ENCODE measurements at places on chromosomes 3 and 15.

DNA sequence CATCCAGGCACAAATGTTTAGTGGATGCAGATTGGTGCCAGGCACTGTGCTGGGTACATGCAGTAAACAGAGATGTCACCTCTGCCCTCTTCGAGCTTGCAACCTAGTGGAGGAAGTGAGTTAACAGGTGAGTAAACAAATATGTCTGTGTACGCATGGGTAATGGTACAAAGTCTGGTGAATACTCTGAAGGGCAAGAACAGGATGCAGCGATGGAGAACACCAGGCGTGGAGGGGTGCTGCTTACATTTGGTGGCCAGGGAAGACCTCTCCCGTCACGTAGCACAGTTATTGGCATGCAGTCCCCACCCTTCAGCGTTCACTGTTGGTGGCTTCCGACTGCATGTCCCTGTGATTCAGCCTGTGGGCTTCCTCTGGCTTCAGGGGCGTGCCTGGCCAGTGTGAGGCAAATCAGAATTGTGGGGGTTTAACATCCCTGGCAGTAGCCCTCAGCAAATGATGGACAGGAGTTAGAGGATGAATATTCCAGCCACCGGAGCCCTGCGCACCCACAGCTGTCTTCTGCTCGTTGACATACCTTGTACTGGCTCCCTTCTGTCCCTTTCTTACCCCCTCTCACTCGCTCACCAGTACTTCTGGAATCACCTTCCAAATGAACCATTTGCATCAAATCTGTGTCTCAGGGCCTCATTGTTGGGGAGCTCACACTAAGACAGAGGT lies 9.1 kb upstream of the HDAC11 start:
- no peak for DNase-seq

DNA sequence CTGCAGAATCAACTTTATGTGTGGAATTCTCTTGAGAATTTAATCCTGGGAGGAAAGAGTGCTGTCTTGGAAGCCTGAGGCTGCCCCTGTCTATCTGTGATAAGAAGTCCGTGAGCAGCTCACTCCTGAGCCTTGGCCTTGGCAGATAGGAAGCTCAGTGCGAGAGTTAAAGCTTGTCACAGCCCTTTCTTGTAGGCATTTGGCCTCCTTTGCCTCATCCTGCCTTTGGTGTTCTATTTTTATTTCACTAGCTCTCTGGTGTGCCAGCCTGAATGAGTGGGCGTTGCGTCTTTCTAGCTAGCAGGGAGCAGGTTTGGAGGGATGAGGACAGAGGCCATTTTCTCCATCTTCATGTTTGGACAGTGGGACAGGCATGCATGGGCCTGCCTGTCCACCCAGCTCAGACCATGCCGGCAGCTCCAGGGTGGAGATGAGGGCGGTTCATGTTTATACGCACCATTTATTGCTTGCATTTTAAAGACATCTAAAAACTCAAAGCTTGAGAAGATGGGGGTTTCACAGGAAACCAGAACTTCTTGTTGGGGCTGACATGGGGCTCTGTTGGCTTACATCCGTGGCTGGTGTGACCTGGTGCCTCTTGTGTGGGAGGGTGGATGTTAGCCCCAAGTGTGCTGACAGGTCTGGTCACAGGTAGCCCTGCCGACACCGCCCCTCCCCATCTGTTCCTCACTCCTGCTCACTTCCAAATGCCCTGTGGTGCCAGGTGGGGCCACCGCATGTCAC lies 29.8 kb downstream of the IRAK2 start:
- DNase-seq = no peak

DNA sequence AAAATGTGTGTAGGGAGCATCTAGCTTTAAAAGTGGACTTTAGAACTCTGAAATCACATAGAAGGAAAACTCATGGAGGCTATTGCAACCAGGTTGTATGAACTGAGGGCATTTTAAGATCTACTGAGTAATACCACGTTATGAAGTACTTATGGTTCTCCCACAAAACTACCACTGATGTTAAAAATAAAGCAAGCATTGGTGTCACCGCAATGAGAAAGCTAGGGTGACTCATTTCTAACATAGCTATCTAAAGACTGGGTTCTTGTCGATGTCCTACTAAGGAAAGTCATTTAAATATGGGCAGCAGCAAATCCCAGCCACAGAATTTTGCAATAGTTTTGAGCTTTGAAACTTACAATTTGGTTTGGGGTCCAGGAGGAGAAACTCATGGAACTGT lies 584.8 kb downstream of the DIPK2A start:
- DNase-seq = no peak

GRCh38 chr3:100100425-100100824 lies 13.9 kb downstream of the FILIP1L start:
- DNase-seq = no peak

- DNase-seq = no peak
Measured at GRCh38 chr15:101256757-101257156, 4.9 kb upstream of the CHSY1 start.

DNA sequence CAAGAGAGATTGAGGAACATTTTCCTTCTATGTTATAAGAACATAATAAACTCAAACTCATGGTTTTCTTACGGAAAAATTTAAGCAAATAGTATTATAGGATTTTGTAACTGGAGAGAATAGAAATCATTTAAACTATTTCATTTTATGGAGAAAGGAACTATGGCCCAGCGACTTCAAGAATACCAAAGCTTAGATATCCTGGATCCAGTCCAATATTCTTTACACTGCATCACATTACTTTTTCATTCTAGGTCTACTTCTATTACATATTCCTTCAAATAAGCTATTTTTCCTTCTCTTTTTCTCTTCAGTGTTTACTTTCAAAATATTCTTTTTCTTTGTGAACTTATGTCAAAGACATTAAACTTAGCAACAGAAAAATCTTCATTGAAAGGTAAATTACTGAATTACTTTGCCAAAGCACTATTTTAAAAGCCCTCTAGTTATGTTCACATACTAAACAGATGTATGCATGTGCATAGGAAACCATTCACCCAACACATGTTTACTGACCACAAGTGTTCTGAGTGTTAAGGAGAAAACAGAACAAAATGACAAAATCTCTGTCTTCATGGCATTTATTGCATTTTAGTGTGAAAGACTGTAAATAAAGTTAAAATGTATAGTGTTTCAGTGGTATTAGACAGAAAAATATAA lies 20.4 kb downstream of the KPNA4 start:
- no peak for DNase-seq

GRCh38 chr15:38192496-38192895 lies 60.1 kb upstream of the SPRED1 start:
- DNase-seq = no peak

DNA sequence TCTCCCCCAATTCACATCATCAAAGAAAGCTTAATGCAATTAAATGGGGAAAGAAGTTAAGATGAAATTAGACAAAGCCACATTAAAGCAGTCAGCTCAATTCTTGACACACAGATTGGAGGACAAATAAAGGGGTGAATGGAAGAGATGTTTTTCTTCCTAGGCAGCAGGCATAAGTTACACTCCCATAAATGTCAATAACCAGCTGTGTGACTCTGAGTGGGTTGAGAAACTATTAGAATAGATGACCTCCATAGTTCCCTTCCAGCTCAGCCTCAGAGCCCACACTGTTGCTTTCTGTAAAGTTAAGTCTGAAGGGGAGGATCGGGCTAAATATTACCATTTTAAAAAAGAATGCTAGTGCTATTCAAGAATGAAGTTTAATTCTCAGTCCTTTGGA lies 71.0 kb downstream of the THBS1 start:
- no peak for DNase-seq

DNA sequence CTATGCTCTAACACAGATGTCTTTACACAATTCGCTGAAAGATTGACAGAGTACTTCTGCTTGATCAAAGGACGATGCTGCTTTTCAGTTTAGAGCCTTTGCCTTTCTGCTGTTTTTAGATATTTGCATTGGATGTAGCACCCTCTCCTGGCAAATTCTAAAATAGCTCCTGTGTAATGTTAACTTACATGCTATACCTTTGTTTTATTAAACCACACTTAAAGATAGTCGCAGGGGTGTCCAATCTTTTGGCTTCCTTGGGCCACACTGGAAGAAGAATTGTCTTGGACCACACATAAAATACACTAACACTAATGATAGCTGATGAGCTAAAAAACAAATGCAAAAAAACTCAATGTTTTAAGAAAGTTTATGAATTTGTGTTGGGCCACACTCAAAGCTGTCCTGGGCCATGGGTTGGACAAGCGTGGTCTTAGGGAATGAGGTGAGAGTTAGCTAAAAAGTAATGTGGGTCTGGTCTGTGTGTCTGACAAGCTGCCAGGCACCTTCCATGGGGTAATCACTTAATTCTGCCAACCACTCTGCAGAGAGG lies 62.9 kb downstream of the ATG7 start:
- DNase-seq = peak; percentile 8

DNA sequence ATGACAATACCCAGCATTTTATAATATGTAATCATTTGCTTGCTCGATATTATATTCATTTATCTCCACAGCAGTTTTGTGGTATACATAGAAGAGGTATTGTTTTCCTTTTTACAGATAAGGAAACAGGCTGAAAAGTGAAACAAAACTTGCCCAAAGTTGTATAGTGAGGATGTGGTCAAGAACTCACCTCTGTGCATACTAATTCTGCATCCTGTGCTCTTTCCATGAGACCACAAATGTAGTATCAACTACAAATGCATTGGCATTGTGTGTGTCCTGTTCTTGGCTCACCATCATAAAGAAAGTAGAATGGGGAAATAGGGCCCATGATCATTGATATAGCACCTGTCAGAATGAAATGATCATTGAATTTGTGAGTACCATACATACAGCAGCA lies 167.3 kb downstream of the NECTIN3 start:
- DNase-seq = no peak

- DNase-seq = peak; percentile 56
Measured at GRCh38 chr15:31325595-31326155, 960 bp upstream of the KLF13 start.

- DNase-seq = no peak
Measured at GRCh38 chr3:170076715-170077238, 39.0 kb downstream of the GPR160 start.

GRCh38 chr15:87522997-87523396 lies 733.5 kb downstream of the NTRK3 start:
- DNase-seq = no peak

DNA sequence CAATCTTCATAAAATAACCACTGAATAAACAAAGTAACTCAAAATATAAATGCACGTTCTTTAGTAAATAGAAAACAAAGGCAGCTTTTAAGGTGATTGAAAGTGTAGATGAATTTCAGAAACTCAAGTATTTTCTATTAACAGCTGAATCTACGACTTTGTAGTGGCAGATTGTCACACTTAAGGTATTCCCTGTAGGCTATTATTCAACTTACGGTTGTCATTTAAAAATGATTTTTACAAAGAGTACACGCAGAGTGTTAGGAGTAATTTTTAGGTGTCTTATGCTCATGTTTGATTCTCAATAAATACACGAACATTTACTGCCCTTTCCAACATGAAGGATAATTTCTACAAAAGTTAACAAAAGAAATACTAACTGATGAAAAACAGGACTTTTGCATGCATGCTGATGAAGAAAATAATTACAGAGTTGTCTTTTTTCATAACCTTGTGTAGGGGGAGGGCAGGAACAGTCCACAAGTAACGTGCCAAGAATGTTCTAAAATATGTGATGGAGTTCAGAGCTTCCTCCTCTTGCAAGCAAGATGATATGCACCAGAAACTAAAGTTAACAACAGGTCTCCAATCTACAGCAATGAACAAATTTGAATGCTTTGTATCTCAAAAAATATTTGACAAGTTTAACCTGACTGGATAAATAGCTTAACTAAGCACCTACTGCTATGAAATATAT lies 16.7 kb downstream of the DCBLD2 start:
- DNase-seq = no peak

- no peak for DNase-seq
Measured at GRCh38 chr15:82951472-82952157, 905 bp downstream of the HOMER2 start.

- no peak for DNase-seq
Measured at GRCh38 chr3:69881051-69881450, 118.5 kb upstream of the SAMMSON start.

- no peak for DNase-seq
Measured at GRCh38 chr3:15794303-15794771, 3.4 kb downstream of the ANKRD28 start.

- no peak for DNase-seq
Measured at GRCh38 chr15:71853543-71853942, 43.2 kb downstream of the NR2E3 start.

DNA sequence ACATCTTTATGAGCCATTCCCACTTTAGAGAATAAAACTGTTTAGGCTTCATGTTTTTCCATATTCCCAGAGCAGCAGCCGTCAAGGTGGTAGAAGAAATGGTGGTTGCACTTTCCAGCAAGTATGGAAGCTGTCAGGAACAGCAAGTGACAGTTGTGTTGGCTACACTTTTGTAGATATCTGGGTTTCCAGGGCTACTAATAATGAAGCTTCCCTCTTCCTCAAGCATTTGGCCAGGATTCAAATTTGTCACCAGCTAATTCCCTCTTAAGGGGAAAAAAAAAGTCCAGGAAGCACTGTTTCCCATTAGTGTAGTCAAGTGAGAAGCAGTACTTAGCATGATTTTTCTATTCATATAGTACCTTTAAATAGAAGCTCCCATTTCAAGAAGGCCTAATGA lies 252.8 kb downstream of the IGSF11 start:
- no peak for DNase-seq

DNA sequence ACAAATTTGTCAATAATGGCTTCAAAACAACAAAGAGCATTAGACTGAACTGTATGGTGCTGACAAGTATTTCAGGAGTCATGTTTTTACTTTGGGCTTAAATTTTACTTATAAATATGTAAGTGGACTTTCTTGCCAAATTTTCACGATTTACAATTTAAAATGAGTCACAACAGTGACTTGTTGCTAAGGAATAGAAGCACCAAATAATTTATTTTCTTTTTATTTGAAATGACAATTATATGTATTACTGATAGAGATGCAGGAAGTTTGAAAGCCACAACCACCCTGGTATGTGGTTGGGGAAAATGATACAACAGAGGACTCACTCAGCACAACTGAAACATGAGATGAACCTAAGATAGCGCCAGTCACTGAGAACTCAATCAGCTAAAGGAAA lies 90.3 kb downstream of the FMN1 start:
- no peak for DNase-seq

DNA sequence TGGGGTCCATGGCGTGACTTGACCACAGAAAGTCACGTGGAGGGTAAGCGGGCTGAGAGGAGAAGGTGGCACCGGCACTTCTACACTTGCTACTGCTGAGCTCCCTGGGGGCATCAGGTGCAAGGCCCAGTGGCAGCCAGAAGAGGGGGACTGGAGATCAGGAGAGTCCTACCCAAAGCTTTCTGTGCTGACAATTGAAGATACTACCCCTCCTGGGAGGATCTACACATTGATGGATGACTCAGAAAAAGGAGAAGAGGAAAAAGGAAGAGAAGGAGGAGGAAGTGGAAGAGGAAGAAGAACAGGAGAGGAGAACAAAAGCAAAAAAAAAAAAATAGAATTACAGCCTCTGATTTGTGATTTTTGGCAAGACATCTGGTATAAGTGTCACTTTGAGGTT lies 41.2 kb downstream of the MYO5C start:
- no peak for DNase-seq

All from NCI-H2171 (cell line).